ENCODE measurements at places on chromosomes 7 and 10.

GRCh38 chr7:16350634-16351033 lies 70.7 kb downstream of the CRPPA start:
- DNase-seq: no peak

DNA sequence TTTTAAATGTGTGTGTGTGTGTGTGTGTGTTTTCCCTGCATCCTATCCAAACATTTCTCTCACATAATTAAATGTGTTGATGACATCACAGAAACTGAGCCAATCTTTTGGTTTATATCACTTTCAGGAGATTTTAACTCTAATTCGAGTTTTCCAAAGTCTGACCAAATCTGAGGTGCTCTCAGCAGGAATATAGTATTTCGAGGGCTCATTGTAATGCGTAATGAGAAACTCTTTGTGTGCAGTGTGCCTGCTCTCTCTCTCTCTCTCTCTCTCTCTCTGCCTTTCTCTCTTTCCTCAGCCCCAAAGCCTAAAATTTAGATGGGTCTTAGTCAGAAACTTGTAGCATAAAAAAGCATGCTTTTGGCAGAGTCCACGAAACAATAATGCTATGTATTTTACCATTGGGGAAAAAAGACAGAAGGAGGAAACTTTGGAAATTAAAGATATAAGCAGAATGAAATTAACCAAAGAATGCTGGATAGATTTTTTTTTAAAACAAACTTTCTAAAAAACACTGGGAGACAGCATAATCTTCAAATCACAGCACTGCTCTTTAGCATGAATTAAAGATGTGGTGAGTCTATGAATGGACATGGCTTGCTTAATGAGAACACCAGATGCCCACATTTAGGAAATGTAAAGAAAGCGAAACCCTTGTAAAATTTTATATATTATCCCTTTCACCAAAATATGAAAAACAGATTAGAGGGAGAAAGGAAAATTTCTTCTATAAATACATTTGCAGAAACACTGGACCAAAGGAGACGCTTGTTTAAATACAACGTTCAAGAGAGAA lies 206.8 kb upstream of the HABP2 start:
- DNase-seq: no peak

- no peak for DNase-seq
These were observed 397.5 kb downstream of the CDC14C start for GRCh38 chr7:49321843-49322242.

DNA sequence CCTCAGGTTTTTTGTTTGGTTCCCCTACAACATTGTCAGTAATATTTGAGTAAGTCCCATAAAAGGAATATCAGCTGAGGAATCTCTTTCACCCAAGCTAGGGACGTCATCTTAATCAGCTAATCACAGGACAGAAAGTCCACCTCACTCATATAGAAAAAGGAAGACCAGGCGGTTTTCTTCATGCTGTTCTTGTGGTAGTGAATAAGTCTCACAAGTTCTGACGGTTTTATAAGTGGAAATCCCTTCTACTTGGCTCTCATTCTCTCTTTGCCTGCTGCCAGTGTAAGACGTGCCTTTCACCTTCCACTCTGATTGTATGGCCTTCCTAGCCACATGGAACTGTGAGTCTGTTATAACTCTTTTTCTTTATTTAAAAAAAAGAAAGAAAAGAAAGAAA lies 308.1 kb upstream of the PFKP start:
- no peak for DNase-seq

GRCh38 chr7:95213809-95214492 lies 110.4 kb downstream of the PON1 start:
- no peak for DNase-seq

GRCh38 chr7:92888-93672 lies 99.3 kb upstream of the FAM20C start:
- DNase-seq: no peak

DNA sequence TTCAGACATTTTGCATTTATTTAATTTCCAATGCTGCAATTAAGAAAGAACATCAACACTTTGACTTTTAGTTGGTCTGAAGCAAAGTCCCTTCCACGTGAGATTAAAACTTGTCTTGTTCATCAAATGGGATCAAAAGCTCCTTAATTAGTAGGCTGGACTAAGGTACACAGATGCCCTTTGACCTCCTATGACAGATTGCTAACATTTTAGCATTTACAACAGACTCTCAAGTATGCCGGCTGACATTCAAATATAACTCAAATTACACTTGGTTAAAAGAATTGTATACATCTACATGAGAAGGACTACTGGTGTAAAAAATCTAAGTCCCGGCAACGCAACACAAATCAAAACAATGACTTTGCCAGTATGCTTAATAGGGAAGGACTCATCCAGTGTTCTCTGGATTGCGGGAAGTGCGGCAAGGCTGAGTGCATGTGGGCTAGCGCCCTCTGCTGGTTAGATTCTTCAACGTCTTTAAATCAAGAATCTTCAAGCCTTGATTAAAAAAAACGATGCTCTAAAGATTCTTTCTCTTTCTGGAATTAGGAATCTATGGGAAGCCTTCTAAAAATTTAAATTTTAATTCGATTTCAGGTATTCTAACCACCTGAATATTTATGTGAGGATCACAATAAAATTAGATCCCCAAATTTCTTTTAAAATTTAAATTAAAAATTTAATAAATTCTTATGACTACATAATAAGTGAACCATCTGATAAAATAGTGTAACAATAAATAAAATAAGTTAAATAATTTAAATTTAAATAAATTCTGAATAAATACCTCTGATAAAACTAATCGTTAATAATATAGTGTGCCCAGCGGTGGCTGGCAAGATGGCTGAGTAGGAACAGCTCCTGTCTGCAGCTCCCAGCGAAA lies 444.7 kb downstream of the DGKB start:
- peak; percentile 27 for DNase-seq

DNA sequence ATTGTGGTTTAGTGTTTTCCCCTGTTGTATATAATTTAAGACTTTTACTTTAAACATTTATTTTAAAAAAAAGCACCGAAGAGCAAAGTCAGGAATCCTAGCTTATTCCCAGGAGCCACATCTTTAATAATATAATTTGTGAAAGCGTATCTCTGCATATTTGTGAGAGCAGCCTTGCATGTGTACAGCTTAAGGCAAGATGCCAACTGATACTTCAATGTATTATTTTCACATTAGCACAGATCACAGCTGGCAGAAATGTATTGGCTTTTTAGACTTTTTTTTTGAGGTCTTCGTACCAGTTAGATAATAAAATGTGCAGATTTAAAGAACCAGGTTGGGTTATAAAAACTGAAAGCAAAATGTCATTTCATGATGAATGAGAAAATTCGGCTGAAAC lies 845.7 kb upstream of the POT1 start:
- no peak for DNase-seq

DNA sequence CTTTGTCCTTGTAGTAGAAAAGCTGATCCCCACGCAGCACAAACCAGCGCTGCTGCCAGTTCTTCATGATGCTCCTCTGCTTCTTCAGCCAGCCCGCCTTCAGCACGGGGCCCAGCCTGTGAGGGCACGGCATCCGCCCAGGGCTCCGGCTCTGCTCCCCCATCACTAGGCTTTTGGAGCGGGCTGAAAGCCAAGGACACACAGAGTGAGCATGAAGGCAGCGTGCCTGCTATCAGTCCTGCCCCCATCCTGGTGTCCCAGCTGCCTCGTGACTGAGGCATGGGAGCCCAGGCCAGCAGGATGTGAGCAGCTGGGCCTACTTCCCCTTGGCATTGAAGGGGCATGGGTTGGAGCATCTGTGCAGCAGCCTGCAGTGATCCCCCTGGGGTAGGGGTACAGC lies 21.9 kb downstream of the ARHGAP22 start:
- DNase-seq: no peak

DNA sequence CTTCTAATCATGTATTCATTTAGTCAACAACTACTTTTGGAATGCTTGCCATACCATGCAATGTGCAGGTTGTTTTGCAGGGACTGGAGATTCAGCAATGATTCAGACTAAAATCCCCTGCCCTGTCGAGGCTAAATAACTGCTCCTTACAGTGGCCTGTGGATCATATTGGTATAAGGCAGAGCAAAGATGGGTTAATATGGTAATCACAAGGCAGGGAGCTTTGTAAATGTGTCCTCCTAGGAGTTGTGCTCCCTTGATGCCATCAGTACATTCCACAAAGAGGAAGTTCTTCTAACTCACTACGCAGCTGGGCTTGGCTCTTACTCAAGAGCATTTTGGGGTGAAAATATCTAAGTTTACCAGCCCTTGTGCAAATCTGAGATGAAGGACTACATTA lies 614 bp upstream of the IFIT2 start:
- no peak for DNase-seq

DNA sequence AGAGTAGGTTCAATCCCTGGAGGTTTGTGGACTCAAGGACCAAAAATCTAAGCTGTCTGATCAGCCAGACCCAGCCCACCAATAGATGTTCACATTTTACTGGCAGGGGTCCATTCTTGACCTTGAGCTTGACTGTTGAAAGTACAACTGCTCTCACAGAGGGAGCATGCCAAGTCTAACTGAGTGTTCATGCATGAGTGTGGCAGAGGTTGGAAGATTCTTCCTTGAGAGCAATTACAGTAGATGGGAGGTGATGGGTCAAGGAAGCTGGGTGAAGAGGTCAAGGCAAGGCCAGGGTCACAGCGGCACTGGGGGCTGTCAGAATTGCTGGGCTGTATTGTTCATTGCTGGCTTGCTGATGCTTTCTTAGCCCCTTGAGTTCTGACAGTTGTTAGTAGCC lies 202.8 kb upstream of the SVIL start:
- DNase-seq: no peak

DNA sequence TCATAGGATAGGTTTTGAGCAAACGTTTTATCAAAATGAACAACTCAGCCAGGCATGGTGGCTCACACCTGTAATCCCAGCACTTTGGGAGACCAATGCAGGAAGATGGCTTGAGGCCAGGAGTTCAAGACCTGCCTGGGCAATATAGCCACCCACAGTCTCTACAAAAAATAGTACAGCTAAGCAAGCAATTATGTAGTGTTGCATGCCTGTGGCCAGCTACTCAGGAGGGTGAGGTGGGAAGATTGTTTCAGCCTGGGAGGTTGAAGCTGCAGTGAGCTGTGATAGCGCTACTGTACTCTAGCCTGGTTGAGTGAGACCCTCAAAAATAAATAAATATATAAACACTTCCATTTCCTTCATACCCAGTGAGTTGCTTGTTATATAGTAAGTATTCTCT lies 67.1 kb downstream of the LSMEM1 start:
- no peak for DNase-seq

GRCh38 chr10:76937181-76937600 lies 700.4 kb downstream of the KCNMA1 start:
- DNase-seq: no peak

DNA sequence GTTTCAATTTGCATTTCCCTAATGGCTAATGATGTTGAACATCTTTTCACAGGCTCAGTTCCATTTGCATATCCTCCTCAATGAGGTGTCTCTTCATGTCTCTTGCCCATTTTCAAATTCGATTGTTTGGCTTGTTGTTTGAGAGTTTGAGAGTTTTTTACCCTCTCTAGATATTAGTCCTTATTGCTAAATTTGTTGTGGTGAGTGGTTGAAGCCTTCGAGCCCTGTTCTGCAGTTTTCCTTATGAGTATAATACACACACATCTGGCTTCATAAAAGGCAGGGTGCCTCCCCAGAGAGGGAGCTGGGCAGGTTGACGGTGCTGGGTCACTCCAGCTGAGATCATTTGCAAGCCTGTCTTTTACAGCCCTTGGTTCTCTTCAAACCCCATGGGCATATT lies 65.1 kb downstream of the RGS10 start:
- DNase-seq: no peak

DNA sequence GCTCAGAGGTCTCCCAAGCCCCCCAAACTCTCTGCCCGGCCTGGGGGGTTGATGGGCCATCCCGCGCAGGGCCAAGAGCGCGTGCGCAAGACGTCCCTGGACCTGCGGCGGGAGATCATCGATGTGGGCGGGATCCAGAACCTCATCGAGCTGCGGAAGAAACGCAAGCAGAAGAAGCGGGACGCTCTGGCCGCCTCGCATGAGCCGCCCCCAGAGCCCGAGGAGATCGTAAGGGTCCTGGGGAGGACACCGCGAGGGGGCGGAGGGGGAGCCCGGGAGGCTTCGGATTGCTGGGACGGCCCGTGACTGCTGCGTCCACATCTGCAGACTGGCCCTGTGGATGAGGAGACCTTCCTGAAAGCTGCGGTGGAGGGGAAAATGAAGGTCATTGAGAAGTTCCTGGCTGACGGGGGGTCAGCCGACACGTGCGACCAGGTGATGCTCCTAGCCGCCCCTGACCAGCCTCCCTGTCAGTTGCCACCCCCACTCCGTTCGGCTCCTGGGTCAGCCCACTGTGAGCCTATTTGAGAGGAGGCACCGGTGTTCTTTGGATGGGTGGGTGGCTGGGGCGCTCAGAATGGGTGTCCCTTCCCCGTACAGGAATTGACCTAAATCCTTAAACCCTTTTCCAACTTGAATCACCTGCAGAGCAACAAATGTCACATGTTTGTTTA lies 5.7 kb downstream of the ANKRD2 start:
- no peak for DNase-seq

GRCh38 chr7:75638594-75639070 lies 100.1 kb downstream of the HIP1 start:
- no peak for DNase-seq

DNA sequence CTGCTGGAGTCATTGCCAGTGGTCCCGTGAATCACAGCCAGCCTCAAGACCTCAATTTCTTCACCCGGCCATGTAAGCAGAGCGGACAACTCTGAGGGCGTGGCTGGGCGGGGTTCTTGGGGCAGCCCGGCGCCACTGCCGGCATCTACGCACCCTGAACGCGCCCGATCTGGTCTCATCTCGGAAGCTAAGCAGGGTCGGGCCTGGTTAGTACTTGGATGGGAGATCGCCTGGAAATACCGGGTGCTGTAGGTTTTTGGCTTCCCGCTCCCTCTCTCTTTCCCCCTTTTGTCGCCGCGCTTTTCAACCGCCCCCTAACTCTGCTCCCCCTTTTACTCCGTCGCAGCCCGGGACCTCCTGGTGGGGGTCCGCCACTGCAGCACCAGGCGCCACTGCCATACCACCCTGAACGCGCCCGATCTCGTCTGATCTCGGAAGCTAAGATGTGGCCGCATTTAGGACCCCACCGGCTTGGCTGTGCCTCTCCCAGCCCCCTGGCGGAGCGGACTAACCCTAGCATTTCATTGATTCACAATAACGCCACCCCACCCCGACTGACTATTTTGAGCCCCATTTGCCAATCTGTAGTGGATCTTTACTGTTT lies 25.3 kb downstream of the GARIN1A start:
- DNase-seq: peak; percentile 3

GRCh38 chr7:1579481-1580421 lies 9.9 kb upstream of the PSMG3 start:
- peak; percentile 51 for DNase-seq

DNA sequence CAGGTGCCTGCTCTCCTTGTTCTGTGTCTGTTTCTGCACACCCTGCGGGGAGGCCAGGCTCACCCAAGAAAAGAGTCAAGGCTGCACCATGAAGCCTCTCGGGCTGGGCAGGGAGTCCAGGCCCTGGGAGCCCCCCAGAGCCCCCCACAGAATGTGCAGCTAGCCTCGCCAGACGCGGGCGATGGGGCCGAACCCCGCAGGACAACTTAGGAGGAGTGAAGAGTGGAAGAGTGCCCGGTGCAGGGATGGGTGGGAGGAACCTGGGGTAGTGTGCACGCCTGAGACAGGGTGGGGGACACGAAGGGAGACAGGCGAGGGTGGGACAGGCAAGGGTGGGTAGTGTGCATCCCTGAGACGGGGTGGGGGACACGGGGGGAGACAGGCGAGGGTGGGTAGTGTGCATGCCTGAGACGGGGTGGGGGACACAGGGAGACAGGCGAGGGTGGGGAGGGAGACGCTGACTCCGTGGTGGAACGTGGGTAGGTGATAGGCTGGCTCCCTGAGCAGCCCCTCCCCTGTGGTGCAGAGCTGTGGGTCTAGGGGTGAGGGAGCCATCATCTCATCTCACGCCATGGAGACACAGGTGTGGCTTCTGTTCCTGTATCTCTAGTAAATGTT lies 615.4 kb downstream of the DNAJB6 start:
- no peak for DNase-seq
